Activated naive CD4-positive, alpha-beta T cell treated with Interleukin-2 at 50 U/mL for 16 hours (primary cell): ENCODE measurements at places on chromosomes 1 and 21.

GRCh38 chr1:226064816-226065248 is 2.3 kb downstream of the H3-3A start:
- peak; percentile 46 for DNase-seq

DNA sequence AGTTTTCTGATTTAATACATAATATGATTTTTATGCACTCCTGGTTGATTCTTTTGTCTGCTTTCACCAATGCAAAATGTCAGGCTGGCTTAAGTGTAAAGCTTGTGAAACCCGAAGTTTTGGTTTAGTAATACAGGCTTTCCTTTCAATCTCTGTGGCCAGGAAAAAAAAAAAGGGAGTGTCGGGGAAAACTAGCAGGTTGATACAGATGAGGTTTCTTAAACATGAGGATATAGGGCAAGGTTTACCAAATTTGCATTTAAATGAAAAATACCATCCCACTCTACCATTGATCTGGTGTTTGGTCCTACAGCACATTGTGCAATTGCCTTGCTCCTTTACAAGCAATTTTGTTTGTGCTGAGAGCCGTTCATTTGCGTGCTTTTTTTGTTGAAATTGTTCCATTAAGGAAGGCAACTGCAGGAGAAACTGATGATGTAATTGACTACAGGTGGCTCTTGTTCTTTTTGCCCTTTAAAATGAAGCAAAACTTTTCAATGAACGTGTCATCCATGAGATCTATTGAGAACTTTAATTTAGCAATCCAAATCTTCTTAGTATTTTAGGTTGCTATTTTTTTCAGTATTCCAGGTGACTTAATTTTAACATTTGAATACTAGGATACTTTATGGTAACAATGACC is 22.7 kb downstream of the CLIC6 start:
- no peak for DNase-seq

GRCh38 chr1:89637496-89637895 is 4.6 kb downstream of the LRRC8C start:
- DNase-seq = no peak

DNA sequence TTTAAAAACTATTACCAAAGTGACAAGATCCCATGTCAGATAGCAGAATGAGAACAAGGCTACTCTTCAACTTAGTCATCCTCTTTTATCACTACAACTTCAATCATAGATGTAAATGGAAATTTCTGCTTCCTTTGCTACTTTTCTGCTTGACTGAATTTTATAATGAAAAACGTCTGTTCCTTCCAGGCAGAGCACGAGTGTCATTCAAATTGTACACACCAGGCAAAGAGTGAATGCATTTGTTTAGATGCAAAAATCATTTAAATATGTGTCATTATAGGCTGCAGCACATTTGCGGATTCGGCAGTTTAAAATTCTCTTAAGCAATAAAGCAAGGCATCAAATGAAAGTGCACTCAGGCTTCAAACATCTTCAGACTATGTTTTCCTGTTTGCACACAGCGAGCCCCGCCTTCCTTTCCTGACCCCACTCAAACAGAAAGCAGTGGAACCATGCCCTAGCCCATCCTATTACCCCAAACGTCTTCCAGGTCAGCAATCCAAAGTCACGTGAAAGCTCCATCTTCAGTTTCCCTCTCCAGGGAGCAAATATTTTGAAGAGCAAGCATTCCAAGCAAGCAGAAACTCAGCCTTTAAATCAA is 99.6 kb downstream of the APP start:
- DNase-seq = no peak

DNA sequence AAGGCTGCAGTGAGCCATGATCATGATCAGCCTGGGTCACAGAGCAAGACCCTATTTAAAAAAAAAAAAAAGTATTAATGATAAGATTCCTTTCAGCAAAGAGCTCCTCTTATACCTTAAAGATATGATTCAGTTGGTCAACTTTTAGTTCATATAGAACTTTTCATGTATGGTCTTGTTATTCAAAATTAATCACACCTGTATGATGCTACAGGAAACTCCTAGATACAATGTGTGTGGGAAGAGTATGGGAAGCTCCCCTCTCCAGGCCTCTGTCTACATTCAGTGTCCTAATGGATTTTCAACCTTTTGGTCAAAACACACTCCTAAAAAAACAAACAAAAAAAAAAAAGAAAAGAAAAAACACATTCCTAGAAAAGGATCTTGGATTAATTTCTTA is 17.1 kb downstream of the MR1 start:
- DNase-seq = no peak

GRCh38 chr1:155179112-155180031 is 5.7 kb downstream of the TRIM46 start:
- DNase-seq = no peak

DNA sequence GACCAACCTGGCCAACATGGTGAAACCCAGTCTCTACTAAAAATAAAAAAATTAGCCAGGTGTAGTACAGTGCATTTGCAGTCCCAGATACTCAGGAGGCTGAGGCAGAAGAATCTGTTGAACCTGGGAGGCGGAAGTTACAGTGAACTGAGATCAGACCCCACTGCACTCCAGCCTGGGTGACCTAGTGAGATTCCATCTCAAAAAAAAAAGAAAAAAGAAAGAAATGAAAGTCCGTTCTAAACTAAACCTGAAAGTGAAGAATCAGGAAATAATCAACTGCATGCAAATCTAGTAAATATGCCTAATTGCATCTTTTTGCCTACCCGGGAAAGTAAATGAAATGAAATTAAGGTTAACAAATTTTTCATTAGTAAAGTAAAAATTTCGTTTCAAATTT is 99.6 kb downstream of the ZZZ3 start:
- DNase-seq = no peak

DNA sequence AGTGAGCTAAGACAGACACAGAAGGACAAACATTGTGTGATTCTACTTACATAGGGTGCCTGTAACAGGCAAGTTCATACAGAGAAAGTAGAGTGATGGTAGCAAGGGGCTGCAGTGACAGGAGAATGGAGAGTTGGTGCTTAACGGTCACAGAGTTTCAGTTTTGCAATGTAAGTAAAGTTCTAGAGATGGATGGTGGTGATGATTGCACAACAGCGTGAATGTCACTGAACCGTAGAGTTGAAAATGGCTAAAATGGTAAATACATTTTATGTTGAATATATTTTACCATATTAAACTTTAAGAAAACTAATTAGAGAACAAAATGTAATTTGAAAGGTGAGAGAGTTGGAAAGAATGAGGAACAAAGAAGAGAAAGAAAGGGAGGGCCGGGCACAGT is 8.7 kb downstream of the CFAP107 start:
- no peak for DNase-seq

GRCh38 chr21:29449306-29449950 is 150.7 kb downstream of the BACH1 start:
- no peak for DNase-seq

DNA sequence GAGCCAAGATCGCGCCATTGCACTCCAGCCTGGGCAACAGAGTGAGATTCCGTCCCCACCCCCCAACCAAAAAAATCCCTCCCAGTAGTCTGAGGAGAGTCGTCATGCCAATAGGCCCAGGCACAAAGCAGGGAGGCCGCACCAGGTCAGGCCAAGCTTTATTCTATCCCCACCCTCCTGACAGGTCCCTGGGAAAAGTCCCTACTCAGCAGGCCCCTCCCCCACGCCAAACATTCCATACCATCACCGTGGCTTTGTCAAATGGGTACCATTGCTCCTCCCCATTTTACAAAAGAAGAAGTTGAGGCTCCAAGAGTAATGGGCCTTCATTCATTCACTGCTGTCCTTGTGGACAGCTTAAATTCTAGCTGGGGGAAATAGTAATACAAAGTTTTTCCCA is 5.3 kb downstream of the GPR3 start:
- DNase-seq = no peak

DNA sequence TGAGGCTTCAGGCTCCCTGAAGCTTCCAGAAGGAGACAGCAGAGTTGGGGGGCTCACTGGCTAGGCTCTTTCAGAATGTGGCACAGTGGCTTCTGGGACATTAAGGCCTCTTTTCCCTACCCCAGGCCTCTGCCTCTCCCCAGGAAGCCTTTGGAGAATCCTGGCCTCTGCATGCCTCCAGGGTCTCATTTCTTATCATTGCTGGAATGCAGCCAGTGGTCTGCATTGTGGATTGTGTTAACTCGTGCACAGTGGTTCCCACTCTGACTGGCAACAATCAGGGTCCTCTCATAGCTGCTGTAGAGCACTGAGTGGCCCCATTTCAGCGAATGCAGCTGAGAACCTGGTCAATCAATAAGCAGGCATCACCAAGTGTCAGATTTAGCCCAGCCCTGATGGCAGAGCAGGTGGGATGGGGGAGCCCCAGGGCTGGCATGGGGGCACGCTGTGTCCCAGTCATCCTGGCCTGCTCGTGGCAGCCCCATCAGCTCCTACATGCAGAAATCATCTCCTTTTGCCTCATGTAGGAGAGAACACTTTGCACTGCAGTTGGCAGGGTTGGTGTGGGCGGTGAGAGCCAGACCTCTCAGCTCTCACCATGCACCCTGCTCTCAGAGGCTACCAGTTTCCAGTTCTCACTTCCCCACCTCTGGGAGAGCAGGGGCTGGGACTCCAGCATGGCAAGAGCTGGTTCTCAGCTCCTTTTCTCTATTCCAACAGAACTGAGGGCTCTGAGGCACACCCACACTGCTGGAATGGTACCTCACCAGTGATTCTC is 13.4 kb downstream of the ADORA1 start:
- DNase-seq = no peak

DNA sequence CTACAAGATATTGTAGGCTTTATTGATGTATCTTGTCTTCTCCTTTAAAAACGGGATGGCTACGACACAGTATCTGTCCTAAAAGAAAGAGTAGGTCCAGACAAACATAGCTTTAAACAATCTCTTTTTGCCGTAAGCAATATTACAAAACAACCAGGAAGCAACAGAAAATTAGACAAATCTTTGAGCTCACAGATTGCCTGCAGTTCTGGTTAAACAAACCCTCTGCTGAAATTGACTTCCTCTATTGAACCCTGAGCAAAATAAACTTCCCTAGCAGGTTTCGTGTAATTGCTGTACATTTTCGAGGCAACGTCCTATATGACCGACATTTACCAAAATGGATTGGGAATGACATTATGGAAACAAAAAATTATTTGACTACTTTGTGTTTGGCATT is 50.6 kb downstream of the CHML start:
- DNase-seq = no peak

DNA sequence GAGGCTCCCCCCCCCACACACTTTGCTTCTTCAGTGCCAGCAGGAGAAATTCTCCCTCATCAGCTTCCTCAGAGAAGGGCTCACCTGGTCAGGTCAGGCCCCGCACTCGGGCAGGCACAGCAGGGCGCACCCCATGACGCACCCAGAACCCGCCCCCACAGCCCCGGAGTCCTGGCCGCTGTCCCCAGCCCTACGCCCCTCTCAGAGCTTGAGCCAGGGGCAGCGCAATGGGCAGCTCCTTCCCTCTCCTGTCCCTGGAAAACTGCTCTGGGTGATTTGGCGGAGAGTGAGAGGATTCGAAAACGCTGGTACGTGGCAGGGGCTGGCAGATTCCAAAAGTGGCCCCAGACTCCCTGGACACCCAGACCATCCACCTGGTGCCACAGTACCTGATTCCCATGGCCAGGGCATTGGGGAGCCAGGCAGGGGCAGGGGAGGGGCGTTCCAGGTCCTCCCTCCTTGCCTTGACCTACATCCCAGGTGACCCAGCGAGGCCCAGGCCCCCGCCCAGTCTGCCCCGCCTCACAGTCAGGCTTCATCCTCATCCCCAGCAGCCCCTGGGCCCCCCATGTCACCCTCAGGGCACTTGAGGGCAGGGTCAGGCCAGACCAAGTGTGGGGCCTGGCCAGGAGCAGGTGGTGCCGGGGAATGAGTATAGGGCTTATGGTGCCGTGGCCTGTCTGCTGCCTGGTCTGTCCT is 23.7 kb downstream of the RRP1 start:
- no peak for DNase-seq

DNA sequence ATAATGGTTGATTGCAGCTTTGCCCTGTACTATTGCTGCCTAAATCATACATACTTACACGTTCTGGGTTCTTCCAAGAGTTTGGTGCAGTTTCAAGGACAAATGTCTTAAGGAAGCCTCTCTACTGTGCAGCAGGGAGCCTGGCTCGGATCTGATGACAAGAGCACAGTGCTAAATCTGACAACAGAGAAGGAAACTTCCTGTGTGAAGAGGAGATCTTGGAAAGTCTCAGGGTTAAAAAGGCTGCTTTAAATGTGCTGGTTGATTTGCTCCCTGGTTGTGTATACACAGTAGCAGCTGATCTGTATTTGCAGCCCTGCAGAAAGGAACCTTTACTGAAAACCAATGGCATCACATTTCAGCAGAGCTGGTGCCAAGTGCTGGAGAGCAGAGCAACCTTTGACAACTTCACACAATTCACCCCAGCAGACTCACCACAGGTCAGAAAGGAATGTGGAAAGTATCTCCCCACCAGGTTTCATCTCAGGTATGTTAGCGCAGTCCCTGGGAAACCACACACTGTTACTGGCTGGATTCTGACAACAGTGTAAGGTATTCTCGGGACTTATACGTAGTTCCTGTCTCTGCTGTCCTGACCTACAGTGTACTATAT is 355.0 kb upstream of the ESRRG start:
- no peak for DNase-seq

DNA sequence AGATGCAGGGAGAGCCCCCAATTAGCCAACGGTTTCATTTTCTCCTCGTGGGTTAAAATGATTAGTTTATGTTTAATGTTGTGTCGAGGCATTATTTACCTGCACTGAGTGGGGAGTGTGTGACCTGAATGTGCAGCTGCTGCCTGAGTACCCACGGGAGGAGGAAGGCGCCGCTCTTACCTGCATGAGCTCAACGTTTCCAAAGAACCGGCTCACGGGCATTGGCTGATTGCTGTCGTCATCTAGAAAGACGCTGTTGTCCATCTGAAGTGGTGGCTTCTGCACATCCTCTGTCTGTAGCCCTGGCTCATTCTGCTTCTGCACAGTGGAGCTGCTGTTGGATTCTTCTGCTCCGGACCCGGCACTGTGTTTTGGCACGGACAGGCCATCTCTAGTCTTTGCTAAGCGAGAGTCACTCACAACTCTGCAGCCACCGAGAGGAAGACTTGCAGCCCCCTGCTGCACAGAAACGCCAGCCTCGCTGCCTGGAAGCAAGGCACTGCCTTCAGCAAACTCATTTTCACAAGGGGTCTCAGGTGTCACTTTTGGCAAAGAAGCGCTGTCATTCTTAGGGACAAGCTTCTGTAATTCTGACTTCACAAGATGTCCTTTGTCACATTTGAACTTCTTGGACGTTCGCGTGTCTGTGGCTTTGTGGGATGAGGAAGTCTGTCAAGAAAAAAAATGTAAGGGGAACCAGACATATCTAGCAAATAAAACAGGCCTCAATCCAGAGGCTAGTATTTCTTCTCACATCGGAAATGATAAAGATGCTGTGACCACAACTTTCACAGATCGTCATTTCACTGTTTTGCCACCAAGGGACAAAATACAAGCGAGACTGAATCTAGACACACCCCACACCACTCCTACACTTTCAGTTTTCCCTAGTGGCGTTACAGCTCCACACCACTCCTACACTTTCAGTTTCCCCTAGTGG is 9.4 kb downstream of the C1orf174 start:
- no peak for DNase-seq

DNA sequence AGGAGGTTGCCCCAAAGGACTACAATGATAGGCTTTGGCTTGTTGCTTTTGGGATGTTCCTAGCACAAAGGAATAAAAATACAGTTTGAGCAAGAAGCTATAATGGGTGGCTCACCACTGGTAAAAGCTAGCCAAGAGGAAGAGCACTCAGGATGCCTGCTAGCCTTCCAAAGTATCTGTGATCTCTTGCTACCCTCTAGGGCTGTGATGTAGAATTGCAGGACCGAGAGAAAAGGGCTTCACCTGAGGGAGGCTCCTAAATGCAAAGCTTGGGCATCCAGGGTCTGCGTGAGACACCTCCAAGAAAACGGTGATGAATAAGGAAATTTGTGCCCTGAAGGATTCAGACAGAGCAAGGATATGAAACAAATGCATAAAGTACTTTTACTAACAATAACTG is 17.7 kb downstream of the IVL start:
- no peak for DNase-seq
